ENCODE measurements at places on chromosomes 16 and 17. TPM values are rescaled to one million over a fixed set of nuclear protein-coding genes. Genes with fewer than 3 reads are reported as not detected.
A peak's percentile ranks its signal among the peaks of the same experiment; 100 is the strongest.

SCGB1C2 gene
- not detected for total RNA-seq

ARL17A gene
- 26.1 TPM for total RNA-seq

GRCh38 chr17:77319211-77320043, 178.7 kb downstream of the SEC14L1 start:
- DNase-seq, result peak; percentile 64

GRCh38 chr17:34542700-34543336, 36.6 kb upstream of the TMEM132E start:
- DNase-seq, result peak; percentile 73
